ENCODE measurements at places on chromosomes 6 and 20.

DNA sequence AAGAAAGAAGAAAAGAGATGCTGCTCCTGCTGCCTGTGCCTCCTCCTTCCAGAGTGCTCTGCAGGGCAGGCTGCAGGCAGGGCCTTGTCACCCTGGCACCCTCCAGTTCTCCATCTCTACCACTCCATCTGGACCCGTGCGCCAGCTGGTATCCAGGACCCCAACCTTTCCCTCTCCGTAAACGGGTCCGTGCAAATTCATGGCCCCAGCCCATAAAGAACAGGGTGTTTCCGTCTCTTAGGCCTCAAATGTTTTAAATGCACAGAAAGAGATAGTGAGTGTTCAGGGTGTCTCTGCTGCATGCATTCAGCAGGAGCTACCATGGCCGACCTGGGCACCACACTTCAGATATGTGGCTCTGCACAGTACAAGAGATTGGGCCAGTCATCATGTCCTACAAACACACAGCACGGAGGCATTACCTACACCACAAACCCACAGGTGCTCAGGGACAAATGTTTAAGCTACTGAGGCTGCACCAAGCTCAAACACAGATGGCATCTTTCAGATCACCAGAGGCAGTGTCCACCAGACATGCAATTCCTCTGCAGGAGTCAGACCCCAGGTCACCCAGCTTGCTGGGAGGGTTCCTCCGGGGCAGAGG lies 258.1 kb downstream of the DLL1 start:
- peak; percentile 5 for DNase-seq

- DNase-seq: peak; percentile 15
These were observed 26.1 kb downstream of the RRBP1 start for GRCh38 chr20:17655865-17656479.

DNA sequence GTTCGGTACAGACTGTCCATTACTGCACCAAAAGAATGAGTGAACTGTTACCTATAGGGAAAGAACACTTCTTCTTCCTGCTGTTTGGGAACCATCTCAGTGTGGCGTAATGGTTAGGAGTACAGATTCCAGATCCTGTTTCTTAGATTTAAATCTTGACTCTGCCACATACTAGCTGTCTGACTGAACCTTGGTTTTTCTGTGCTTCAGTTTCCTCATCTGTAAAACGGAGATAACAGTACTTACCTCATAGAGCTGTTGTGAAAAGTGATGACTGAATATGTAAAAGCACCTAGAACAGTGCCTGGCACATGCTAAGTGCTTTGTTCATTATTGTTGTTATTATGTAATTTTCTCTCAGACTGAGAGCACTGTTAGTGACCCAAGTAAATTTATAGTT lies 39.8 kb downstream of the STX11 start:
- DNase-seq: no peak

DNA sequence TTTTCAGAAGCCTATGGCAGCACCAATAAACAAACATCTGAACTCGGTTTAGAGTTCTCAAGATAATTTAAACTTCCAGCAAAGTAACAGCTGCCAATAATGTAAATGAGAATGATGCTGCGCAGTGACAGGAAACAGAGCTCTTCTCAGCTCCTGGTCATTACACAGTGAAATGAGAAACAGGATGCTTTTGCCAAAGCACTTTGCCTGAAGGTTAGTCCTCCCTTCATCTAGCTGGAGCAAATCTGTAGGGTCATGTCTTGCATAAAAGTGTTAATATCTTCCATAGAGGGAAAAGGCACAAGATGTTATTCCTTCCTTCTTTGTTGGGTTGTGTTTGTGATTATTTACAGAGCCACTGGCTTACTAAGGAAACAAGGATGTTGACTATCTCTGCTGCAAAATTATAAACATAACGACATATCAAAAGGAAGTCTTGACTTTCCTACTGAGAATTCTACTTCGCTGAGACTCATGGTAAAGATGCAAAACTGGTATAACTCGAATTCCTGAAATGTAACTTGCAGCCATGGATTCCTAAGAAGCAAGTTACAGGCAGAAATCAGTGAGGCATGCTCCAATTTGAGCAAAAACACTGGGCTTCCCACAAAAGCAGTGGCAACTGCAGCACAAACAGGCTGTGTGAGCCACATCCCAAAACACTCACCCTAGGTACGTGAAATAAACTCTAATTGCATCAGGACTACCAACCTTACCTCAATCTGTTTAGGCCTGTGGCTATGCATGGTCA lies 102.5 kb upstream of the BEND6 start:
- DNase-seq: no peak

GRCh38 chr6:132100388-132100990 lies 149.3 kb upstream of the CCN2 start:
- DNase-seq: no peak

GRCh38 chr6:5379647-5380242 lies 118.4 kb downstream of the FARS2 start:
- DNase-seq: no peak

- DNase-seq: no peak
These were observed 1296.6 kb downstream of the EPHA7 start for GRCh38 chr6:92122746-92123145.

DNA sequence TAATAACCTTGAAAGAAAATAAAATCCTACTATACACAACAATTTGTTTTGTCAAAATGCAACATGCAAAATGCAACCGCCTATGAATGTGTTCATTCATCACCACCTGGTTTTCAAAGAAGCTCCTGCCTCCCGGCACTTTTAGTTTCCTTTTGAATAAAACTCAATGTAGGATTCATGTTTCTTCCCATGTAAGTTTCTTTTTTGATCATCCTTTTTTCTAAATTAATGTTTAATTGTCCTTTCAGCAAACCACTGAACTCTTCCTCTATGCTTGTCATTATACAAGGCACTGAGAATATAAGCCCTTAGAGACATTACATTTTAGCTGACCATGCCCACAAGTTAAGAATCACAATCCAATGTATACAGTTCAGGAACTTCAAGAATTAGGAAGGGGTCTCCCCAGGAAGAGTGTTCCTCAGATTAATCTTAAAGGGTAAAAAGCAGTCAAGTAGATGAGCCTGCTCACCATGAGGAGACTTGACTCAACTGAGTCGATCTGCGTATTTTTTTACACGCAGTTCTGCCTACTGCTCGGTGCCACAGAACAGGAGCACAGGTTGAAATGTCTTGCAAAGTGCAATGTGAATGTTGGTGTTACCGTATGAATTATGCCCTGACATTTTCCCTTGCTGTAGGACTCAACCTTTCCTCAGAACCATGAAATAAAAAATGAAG lies 7.2 kb upstream of the THEMIS start:
- DNase-seq: no peak

- DNase-seq: no peak
These were observed 231.9 kb upstream of the SGK1 start for GRCh38 chr6:134549854-134550253.

GRCh38 chr20:64146301-64146935 lies 17.8 kb upstream of the MYT1 start:
- DNase-seq: peak; percentile 53

DNA sequence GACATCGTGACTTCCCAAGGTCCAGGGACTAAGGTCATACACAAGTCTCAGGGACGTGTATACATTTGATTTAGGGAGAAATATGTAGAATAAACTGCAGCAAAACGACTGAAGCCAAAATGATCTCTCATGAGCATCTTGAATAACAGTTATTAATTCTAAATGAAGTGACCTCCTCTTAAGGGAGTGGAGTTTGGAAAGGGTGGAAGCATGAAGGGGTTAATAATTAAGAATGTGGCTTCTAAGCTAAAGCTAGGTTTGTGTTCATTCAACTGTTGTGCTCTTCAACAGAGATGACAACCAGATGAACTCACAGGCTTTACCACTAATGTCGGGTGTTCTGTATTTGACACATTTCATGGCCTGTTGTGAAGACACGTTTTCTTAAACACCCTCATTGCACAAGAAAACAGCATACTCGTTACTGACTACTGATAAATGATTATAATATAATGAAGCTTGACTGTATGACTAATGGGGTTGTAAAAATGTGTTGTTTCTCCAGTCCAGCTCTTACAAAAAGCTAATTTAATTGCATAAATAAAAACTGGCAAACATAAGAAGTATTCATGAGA lies 1.5 kb downstream of the PPP1R14C start:
- DNase-seq: no peak

DNA sequence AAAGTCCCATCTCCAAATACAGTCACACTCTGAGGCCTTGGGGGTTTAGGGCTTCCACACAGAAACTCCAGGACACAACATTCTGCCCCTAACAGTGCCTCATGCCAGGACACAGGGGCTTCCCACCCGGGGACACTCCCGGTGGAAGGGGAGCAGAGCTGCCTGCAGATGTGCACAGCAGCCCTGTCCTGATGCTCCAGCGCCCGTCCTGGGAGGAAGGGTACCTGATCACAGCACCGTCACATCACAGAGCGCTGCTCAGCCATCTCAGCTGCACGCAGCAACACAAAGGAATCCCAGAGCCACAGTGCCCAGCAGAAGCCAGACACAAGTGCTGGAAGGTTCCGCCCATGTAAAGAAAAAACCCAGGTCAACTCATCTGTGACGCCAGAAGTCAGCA lies 156.7 kb downstream of the TAF4 start:
- no peak for DNase-seq

Data from tibial artery (tissue), 4 donors.